ENCODE measurements at places on chromosomes 3 and 15.

GRCh38 chr3:134419214-134419959 lies 45.1 kb upstream of the AMOTL2 start:
- DNase-seq, result no peak

- DNase-seq, result no peak
These were observed 448.6 kb upstream of the RASGRP1 start for GRCh38 chr15:39013262-39013661.

GRCh38 chr3:127801731-127802313 lies 20.5 kb downstream of the MGLL start:
- DNase-seq, result no peak

DNA sequence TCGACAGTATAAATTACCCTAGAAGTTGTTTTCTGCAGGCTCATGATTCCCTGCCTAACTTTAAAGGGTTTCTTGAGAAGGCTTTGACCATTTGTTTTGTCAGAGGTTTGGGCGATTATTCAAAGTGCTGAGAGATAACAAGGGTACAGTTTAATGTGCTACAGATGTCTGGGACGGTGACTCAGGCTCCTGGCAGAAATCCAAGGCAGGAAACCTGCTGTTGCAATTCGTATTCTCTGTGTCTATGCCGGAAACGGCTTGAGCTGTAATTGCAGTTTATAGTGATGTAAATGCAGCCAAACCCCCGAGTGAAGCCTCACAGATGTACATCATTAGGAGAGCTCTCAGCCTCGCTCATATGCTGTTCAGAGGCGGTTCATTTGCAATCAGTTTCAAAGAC lies 65.6 kb downstream of the SYNPR start:
- DNase-seq, result peak; percentile 99

DNA sequence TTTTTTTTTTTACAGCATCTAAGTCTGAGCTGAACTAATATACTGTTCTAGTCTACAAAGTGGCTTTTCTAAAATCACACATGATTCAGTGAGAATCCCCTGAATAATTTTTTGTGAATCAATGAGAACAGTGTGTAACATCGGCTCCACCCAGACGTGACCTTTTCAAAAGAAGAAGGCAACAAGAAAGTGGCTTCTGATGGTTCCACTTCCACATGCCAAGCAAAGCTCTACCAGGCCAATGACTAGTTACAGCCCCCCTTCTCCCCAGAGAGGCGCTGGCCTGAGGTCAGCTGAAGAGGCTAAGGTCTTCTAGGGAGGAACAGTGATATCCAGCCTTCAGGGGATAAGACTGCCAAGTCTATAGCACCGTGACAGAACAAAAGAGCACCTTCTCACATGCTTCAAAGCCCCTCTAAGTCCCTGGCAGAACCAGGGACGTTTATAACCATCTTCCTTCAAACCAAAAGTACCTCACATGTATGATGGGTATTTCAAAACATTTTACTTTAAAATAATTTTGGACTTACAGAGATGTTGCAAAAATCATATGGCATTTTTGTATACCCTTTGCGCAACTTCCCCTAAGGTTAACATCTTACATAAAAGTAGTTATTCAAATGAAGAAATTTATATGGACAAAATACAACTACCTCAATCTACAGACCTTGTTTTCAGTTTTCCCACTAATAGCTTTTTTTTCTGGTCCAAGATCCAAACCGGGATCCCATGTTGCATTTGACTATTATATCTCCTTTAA lies 177.9 kb downstream of the OSBPL10 start:
- no peak for DNase-seq

GRCh38 chr3:100042166-100042981 lies 71.9 kb downstream of the FILIP1L start:
- peak; percentile 87 for DNase-seq

- DNase-seq, result no peak
These were observed 4.2 kb downstream of the TBC1D5 start for GRCh38 chr3:17738219-17738618.

GRCh38 chr3:188179006-188179966 lies 25.3 kb downstream of the LPP start:
- DNase-seq, result peak; percentile 35

- DNase-seq, result no peak
These were observed 192.3 kb downstream of the IGSF11 start for GRCh38 chr3:118842147-118842863.

DNA sequence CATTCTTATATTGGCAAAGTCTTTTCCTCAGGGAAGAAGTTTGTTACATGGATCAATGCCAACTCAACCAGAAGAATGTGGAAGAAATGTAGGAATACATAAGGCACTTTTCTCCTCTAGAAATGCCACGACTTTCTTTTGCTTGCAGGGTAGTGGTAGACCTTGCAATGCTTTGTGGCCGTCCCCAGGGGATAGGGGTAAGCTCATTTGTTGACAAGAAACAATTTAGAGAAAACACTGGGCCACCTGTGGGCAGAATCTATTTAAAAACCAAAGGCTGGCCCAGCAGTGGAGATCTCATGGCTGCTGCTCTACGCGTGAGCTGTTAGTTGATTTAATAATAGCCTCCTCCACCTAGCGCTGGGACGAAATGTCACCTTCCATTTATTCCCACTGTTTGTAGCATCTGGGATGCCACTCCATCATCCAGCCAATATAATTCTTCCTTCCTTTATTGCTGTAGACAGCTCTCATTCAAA lies 64.6 kb upstream of the PFN2 start:
- peak; percentile 10 for DNase-seq

DNA sequence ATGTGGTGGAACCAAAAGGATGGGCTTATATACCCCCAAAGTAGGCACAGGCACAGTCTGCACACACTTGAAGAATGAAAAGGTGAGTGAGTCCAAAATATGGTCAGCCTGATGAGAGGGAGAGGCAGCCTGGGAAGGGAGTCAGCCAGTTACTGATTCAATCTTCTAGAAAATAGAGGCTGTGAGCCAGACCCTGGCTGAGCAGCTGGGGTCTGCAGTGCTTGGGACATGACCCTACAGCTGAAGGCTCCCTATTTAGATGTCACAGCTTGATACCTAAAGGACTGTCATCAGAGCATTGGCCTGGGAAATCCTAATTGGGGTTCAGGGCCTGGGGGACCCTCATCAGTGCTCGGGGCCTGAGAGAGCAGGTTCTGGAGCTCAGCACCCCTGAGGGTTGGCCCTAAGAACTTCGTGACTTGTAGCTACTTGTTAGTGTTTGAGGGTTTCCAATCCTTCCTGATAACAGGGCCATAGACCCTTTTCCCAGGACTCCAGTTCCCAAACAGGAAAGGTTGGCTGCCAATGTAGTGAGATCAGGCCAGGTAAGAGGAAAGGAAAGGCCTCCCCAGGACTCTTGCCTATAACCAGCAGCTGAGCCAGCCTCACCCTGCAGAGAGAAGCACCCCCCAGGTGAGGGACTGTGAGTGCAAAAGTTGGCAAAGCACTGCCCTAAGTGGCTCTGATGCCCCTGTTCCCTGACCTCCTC lies 54.7 kb upstream of the SLCO2A1 start:
- no peak for DNase-seq

DNA sequence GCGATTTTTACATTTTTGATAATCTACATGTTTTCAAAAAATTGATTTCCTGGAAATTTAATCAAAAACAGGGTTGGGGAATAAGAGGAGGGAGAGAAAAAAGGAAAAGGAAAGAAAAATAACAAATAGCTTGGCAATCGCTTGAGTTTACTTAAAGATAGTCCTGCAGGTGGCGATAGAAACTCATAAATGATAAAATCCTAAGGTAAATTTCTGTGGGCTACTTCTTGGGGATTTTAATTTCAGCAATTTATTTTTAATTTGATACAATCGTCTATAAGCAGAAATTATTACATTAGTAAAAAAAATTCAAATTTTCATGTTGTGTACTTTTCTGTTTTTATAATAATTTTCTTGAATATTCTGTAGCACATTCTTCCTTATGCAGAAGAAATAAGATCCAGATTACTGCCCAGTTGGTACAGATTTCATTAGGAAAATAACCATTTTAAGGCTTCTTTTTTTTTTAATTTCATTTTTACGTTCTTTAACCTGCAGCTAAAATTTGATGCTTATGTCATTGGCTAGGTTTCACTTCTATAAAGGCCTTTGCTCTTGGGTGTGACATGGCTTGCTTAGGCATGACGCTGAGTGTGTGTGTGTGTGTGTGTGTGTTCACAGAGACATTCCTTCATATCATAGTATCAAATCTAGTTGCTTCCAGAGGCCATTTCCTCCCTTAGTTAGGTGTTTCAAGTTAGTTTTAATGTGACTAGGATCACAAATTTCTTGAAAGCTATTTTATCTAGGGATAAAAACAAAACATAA lies 181.8 kb downstream of the MCTP2 start:
- no peak for DNase-seq

- DNase-seq, result no peak
These were observed 51.3 kb downstream of the DRD3 start for GRCh38 chr3:114127517-114127916.

GRCh38 chr3:10581716-10582115 lies 76.3 kb upstream of the ATP2B2 start:
- DNase-seq, result no peak

DNA sequence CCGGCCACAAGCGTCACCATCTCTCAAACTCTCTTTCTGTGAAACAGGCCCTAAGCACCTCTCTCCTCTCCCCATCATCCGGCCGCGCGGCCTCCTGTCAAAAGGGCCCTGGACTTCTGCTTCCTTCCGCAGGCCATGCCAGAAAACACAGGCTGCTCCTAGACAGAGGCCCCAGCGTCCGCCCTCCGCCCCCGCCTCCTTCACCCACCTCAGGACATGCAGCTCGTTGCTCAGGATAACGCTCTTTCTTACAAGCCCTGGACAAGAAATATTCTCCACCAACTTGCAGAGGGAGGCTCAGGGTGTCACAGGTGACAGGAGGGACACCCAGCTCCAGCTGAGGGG lies 212.0 kb downstream of the XXYLT1 start:
- no peak for DNase-seq

- no peak for DNase-seq
These were observed 653.1 kb downstream of the RBMS3 start for GRCh38 chr3:29933802-29934490.

DNA sequence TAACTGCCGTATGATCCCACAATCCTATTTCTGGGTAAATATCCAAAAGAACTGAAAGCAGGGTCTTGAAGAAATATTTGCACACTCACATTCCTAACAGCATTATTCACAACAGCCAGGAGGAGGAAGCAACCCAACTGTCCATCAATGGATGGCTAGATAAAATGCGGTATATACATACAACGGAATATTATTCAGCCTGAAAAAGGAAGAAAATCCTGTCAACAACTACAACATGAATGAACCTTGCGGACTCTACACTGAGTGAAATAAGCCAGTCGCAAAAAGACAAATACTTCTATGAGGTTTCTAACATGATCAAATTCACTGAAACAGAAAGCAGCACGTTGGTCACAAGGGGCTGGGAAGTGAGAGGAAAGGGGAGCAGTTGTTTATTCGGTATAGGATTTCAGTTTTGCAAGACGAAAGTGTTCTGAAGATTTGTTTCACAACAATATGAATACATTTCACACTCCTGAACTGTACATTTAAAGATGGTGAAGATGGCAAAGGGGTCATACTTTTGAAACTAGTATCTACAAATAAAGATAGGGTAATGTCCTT lies 6.2 kb downstream of the DLG1 start:
- no peak for DNase-seq

DNA sequence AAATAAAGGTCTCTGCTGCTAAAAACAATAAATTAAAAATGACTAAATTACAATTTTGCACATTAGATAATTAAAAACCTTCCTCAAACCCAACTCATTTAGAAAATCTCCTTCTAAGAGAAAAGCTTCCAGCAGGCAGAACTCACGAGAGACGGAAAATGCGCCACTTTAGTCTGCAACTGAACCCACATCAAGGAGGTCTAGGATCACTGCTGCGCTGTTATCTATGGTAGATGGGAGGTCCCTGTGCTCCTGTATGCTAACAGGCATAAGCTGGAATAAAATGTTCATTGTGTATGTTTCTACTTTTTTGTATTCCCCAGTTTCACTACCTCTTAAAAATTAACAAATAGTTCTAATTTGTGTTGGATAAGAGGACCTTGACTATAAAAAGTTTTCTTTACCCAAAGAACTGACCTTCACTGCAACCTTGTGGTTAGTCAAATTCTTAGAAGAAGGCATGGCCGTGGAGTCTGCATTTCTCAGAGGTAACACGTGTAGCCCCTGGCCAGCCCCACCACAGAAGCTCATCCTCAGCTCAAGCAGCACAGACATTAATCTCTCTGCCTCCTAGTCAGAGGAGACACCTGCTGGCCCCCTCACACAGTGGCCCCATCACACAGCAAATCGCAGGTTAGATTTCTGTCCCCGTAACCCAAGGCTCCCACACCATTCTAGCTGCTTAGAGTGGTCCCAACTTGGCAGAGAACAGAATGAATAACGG lies 22.3 kb downstream of the STIMATE start:
- DNase-seq, result no peak

DNA sequence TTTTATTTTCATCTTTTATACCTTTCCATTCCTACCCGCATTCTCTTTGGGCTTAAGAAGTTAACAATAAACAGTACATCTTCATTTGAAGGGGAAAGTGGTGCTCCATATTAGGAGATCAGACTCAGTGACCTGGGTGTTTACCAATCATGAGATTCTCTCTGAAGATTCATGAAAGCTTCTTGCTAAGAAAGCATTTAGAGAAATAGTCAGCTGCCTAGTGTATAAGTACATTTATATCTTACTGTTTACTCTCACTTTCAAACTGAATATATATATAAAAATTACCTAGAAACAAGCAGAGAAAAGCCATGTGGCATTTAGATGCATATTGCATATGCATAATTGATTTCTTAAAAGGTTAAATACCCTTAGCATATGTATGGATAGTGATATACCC lies 100.5 kb downstream of the KCNH8 start:
- DNase-seq, result no peak

GRCh38 chr3:71229905-71230657 lies 353.4 kb downstream of the FOXP1 start:
- DNase-seq, result no peak

GRCh38 chr3:19148768-19149091 lies 420 bp downstream of the KCNH8 start:
- no peak for DNase-seq

GRCh38 chr3:128495435-128495970 lies 2.5 kb upstream of the GATA2 start:
- no peak for DNase-seq

DNA sequence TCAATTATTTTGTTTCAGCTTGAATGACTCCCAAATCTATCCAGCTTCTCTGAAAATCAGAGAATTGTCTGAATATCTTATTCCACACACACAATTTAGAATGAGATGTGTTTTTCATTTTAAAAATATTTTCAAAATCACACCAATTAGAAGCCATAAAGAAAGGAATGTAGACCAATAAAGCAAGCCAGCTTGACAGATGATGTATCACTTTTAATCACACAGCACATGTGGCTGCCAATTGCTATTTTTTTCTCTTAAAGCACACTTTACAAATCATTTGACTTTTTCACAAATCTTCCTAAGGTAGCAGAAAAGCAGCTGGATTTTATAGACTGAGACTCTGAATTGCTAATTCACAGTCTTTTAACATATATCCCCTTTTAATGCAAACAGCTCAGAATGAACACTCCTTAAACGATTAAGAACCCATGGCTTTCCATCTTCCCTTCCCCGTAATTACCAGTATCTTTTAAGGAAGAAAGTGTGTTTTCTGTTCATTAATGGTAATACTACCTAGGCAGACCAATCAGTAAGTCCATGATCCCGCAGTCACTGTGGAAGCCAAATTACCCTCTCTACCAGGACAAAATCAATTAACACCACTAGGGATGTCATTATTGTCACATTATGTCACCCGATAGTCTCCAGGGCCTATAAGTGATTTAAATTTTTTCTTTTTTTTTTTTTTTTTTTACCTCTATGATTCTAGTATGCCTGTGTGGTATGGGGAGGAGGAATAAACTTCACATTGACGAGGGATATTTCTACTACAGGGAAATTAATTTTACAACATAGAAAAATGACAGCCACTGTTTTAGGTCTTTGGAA lies 250.0 kb upstream of the VEPH1 start:
- peak; percentile 61 for DNase-seq

GRCh38 chr3:46707601-46708011 lies 6.4 kb downstream of the TMIE start:
- no peak for DNase-seq
